ENCODE measurements at places on chromosomes 11 and 22.
A peak's percentile ranks its signal among the peaks of the same experiment; 100 is the strongest.

- H3K27me3 ChIP-seq = no peaks in the 10 kb centered on the region
- peak; percentile 87 for DNase-seq
- no peak overlapping the region for H3K4me3 ChIP-seq
- H3K4me1 ChIP-seq = no peaks in the 10 kb centered on the region
- H3K36me3 ChIP-seq = no peaks in the 10 kb centered on the region
These were observed 340.7 kb downstream of the LARGE1 start for GRCh38 chr22:33579448-33580093.

GRCh38 chr11:3340025-3340424 is 38.9 kb downstream of the ZNF195 start:
- peaks cover 34% of the 10 kb centered on the region for H3K27me3 ChIP-seq
- H3K27ac ChIP-seq = no peak overlapping the region
- H3K4me1 ChIP-seq = no peaks in the 10 kb centered on the region
- no peak overlapping the region for H3K4me3 ChIP-seq

DNA sequence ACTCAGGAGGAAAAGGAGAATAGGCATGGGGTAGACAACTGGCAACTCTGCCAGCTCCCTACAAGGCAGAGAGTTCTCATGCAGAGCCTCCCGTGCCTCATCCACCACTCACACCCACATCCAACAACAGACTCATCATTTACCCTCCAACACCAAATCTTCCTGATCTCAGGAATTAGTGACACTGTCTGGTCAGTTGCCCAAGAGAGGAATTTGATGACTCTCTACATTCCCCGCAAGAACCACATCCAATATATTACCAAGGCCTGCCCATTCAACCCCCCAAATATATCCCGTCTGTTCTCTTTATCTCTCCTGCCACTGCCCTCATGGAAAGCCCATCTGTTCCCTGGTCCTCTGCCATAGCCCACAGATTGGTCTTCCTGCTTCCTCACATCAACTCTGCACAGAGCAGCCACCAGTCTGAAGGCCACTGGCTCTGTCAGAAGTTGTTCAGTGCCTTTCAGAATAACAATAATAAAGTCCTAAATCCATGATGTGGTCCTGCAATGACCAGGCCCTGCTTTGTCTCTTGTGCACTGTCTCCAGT is 57.5 kb upstream of the CD82 start:
- no peaks in the 10 kb centered on the region for H3K36me3 ChIP-seq
- H3K27me3 ChIP-seq = peaks cover 25% of the 10 kb centered on the region
- H3K4me1 ChIP-seq = no peaks in the 10 kb centered on the region
- no peak overlapping the region for H3K4me3 ChIP-seq
- H3K27ac ChIP-seq = no peak overlapping the region
- DNase-seq = no peak

GRCh38 chr22:33697640-33698039 is 222.6 kb downstream of the LARGE1 start:
- peaks cover 3% of the 10 kb centered on the region for H3K36me3 ChIP-seq
- H3K4me1 ChIP-seq = peaks cover 4% of the 10 kb centered on the region
- no peak for DNase-seq
- no peak overlapping the region for H3K27ac ChIP-seq

DNA sequence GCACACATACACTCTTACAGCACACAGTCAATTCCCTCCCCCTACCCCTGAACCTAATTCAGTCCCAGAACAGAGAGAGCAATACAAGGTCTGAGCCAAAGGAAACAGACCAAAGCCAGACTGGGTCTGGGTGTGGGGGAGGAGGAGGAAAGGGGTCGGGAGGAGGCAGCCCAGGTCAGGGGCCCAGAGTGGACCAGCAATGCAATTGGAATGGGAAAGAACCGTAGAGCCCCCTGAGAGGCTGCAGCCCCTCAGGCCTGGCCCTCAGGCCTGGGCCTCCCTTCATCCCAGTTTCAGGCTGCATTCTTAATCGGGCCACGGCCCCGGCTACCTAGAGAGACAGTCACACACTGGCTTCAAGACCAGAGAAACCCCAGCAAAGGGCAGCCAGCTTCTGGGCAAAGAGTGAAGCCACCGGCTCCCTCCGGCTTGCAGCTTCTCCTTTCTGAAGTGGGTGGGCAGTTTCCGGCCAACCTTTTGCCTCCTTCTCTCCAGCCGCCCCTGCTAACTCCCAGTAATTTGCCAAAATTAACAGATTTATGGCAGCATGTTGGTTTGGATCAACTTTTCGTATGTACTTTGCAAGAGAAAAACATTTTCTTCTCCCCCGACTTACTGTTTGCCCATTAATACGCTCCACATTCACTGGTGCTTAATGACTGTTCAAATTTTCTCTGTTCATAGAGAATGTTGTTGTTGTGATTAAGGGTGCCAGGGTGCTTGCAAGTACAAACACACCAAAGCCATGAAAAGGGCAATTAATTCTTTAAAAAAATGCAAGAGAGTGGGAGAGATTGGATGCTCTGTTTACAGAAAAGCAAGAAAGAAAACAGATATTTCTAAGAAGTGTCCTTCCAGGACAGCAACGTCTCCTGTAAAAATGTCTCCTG is 488.3 kb downstream of the MN1 start:
- H3K4me1 ChIP-seq = peaks cover 42% of the 10 kb centered on the region
- H3K27ac ChIP-seq = no peak overlapping the region
- H3K27me3 ChIP-seq = no peaks in the 10 kb centered on the region

GRCh38 chr11:46271875-46272815 is 5.3 kb upstream of the CREB3L1 start:
- H3K27ac ChIP-seq = peak overlapping the region; percentile 92
- H3K4me3 ChIP-seq = peak overlapping the region; percentile 17
- peaks cover 50% of the 10 kb centered on the region for H3K4me1 ChIP-seq
- no peak for DNase-seq

DNA sequence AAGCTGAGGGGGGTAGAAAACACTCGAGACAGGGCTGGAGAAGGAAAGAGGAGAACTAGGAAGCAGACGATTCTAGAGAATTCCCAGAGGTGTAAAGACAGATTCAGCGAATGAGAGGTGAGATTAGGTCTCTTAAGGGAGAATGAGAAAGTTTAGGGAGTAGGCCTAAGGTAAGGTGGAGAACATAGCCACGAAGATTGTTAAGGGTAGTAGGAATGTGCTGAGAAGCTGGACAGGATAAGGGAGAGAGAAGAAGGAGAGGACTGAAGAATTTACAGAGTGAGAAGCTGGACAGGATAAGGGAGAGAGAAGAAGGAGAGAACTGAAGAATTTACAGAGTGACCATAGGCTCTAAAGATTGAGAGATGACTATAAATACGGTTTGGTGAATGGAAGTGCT is 908 bp downstream of the PPME1 start:
- no peak overlapping the region for H3K4me3 ChIP-seq
- H3K27me3 ChIP-seq = no peaks in the 10 kb centered on the region
- peaks cover 10% of the 10 kb centered on the region for H3K4me1 ChIP-seq
- no peak for DNase-seq
